ENCODE measurements at places on chromosomes 12 and 14.

DNA sequence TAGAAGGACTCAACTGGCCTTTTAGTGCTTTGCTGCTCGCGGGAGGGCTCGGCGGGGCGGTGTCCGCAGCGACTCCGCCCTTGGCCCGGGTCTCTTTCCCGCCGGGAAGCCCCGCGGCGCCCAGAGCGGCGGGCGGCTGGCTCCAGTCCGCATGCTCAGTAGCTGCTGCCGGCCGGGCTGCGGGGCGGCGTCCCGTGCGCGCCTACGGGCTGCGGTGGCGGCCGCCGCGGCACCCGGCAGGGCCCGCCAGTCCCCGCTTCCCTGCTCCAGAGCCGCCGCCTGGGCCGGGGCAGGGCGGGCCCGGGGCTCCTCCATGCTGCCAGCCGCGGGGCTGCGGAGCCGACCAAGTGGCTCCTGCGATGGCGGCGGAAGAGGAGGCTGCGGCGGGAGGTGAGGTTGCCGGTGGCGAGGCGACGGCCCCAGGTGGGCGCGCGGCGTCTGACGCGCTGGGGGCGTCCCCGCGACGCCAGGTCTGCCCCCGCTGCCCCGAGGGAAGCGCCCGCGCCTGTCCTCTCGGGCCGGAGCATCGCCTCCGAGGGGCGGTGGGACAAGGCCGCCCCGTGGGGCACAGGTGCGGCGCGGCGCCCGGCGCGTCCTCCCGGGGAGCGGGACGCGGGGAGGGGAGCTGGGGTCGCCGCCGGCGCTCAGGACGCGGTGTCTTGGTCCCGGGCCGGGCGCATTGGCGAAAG lies at the start of gene BMAL2:
BMAL2 (plus strand) TSS at position 123 of the 689 bp plus-strand sequence; CDS start at position 360, 237 bp downstream.
- DNase-seq, result peak; percentile 58

DNA sequence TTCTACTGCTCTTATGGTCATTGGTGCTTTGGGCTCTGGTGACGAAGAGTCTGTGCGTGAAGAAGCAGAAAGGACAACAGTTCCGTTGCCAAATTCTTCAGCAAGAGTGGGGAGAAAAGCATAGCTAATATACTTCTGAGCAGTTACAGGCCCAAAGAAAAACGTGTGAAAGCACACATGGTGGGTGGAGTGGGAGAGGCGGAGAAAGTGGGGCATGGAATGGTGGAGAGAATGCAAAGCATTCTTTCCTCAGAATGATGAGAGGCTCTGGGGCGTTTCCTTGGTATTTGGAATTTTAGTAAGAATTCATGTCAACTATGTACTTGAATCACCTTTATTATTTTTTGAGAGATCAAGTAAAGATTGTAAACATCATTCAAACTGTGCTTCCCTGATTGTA lies 396.1 kb downstream of the NAV3 start:
- DNase-seq, result no peak

GRCh38 chr12:91387461-91388134 lies 205.0 kb upstream of the DCN start:
- no peak for DNase-seq

DNA sequence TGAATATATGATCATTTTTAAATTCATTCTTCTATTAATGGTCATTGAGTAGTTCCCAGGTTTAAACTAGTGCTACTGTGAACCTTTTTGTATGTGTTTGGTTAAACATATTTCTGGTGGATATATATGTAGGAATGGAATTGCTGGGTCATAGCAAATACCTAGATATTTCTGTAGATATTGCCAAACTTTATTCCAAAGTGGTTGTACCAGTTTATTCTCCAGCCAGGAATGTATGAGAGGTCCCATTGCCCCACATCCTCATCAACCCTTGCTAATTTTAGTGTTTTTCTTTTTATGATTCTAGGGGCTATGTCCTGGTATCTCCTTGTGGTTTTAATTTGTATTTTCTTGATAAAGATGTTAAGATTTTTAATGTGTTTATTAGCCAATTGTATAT lies 3.1 kb downstream of the VEZT start:
- DNase-seq, result no peak

DNA sequence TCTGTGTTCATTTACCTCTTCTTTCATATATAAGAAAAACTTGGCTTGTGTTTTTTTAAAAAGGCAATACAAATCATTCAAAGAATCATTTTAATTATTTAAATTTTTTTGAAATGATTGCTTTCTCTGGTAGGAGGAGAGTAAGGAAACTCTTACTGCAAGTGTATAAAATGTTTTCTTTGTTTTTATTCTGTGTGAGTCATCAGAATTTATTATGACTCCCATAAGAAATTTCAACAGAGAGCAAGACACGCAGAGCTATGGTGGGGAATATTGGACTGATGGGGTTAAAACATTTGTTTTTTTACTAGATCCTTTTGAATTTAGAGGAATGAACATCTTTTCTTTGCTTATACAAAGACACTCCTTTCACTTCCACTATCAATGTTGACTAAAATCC lies 119.1 kb upstream of the ATXN7L3B start:
- DNase-seq, result no peak
